Suprapubic skin (tissue), 4 donors: ENCODE measurements at places on chromosomes 16 and 17. TPM values are rescaled to one million over a fixed set of nuclear protein-coding genes. Genes with fewer than 3 reads are reported as not detected.

RPL38 gene
- total RNA-seq, result 1,273 TPM

LUC7L gene
- 47.6 TPM for total RNA-seq

ZNF319 gene
- 4.2 TPM for total RNA-seq

ABCC12 gene
- total RNA-seq, result not detected

PRDM7 gene
- not detected for total RNA-seq

LGALS3BP gene
- total RNA-seq, result 128 TPM

GRCh38 chr16:15807603-15808009 lies 49.2 kb downstream of the MYH11 start:
- no peak for DNase-seq

DNA sequence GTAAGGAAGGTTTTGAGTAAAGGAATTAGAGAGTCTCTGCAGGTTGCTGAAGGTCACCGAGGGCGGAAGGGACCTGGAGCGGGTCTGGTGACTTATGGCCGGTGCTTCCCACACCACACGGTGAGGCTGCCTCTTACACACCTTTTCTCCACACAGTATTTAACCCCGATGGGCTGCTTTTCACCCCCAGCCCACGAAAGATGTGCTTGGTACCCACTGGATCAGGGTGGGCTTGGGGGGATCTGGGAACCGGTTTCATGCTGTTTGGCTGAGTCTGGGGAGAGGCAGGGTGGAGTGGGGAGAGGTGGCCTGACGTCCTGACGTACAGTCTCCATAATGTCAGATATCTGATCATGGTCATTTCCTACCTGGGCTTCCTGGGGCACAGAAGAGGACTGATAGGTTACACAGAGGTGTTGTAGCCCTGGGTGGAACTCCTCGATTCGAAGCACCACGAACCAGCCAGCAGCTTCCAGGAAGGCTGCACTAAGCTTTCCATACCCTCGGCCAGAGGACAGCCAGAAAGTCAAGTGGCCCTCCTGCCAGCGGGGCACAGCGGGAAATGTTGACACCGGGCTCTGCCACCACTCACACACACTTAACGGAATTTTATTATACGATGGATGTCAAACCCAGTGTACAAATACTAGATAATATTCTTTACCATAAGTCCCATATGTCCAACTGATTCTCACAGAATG lies 34.0 kb downstream of the OR1D5 start:
- DNase-seq, result peak; percentile 68

GRCh38 chr17:40901981-40902474 lies 17.0 kb upstream of the KRT20 start:
- no peak for DNase-seq

DNA sequence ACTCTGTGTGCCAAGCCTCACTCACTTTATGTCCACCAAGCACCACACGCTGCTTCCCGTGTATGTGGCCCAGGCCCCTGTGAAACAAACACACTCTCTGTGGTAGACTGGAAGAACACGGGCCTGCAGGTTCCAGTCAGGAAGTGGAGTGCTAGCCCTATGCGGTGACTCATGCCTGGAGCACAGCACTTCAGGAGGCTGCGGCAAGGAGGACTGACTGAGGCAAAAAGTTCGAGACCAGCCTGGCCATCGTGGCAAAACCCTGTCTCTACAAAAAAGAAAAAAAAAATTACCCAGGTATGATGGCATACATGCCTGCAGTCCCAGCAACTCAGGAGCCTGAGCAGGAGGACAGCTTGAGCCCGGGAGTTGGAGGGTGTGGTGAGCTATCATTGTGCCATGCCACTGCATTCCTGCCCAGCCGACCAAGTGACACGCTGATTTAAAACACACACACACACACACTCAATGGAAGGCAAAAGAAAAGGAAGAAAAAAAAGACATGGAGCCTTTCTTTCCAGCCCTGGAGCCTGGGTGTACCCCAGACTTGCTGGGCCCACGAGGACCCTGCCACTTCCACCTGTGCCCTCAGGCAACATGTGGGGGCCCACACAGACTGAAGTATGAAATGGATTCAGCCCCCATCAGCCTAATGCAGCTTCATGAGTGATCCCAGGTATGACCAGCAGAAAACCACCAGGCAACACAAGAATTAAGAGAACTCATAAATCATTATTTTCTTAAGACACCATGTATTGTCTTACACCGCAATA lies 126.6 kb downstream of the ANKRD11 start:
- no peak for DNase-seq

DNA sequence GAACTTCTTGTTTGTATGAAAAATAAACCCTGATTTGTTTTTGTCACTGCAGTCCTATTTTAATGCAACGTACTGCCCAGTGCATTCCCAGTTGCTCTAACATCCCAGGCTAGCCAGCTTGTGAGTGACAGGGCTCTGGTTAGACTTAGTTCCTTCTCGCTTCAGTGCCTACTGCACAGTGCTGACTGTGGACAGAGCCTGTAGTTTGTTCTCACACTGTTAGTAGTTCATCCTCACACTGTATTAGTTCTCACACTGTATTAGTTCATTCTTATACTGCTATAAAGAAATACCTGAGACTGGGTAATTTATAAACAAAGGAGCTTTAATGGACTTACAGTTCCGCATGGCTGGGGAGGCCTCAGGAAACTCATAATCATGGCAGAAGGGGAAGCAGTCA lies 116.6 kb upstream of the SALL1 start:
- no peak for DNase-seq

- no peak for DNase-seq
Observed at GRCh38 chr17:74430706-74431567, 951 bp upstream of the GPRC5C start.

DNA sequence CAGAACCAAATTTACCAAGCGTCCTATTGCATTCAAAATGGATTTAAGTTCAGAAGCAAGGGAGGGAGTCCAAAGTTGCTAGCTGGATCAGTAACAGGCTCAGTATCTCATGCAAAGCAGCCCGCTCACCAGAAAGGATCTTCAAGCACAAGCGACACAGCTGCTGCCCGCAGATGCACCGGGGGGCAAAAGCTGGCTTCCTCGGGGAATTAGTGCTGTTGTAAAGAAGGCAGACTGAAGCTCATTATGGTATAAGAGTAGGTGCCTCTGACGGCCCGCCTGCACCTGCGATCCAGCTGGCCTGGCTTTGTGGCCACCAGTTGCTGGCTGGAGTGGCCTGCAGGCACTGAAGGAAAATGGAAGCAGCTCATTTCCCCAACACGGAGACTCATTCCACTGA lies 128.4 kb upstream of the RCVRN start:
- DNase-seq, result no peak

GRCh38 chr16:26363581-26363980 lies 671.8 kb downstream of the HS3ST4 start:
- DNase-seq, result no peak

DNA sequence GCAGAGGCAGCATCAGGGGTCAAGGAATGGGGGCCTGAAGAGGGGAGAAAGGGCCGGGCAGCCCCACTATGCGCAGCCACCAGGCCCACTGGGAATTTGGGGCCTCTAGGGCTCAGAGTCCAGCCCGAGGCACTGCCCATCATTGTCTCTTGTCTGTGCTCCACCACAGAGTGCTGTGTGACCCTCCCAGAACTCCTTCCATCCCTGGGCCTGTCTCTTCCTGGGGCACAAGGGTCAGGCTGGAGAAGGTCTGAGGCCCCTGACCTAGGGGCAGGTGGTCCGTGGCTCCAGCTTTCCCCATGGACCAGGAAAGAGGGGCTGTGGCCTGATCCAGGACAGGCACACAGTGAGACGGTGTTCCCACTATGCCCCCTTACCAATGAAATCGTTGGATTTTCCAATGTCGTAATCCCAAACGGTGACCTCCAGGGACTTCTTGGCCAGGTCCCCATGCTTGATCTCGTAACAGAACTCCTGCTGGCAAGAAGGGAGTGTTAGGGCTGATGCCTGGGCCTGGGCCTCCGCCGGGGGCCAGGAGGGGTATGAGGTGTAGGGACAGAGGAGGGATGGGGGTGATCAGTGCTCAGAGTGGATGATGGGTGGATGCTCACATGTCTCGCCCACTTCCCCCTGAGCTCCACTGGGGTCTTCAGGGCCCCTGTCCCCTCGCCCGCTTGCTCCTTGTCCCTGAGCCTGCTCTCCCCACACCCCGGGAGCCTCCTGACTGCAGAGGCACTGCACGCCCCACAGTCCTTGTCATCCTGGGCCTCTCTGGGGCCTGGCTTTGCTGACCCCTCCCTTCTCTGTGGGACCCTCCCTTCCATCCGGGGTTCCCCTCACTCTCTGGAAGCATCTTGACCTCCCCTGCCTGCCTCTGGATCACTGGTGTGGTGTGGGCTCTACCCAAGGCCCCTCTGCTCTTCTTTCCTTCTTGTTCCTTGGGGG lies 10.7 kb downstream of the SCGB1C2 start:
- peak; percentile 30 for DNase-seq

DNA sequence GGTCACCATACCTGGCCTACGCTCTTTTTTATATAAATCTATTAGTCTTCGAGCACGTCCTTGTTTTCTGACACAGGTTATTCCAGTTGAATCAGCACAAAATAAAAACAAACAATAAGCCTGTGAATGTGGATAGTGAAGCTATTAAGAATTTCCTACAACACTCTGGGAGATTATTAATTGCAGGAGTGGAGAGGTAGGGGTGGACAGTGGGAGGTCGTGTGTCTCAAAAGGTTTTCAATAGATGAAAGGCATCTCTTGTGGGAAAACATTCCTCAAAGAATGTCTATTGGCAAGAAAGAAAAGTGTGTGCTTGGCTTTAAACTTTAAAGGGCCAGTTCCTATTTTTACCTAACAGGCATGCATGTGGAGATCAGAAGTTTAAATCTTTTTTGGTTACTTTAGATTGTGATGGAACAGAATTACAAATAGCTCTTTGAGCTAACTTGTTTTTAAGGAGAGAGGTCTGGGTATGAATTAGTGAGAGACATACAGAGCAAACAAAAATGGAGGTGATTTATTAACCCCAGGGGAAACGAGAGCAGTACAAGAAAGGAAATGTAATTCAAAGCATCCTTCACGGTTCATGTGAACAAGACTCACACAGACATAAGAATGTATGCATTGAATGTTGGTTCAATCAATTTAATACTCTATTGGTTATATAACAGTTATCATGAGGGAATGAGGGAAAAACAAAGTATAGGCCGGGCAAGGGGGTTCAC lies 9.0 kb downstream of the SMYD4 start:
- DNase-seq, result no peak
